ENCODE measurements at places on chromosomes 6 and 20.

DNA sequence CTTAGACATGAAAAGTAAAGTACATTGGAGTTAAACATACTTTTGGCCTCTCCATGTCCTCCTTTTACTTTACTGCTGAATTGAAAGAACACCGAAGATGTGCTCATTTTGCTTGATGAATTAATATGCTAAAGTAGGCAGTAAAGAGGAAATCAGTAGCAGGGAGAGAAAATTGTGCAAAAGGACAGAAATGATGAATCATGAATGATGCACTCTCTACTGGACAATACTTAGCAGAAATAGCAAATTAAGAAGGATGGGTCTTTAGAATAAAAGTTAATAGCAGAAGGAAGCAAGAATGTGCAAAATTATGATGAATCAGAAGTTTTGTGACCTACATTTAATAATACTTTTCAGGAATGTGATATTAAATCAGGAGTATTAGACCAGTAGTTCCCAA, 8.4 kb upstream of the SPINT3 start:
- H3K27ac ChIP-seq: no peak overlapping the region
- H3K4me1 ChIP-seq: peaks cover 6% of the 10 kb centered on the region
- no peak for DNase-seq
- no peak overlapping the region for H3K4me3 ChIP-seq

- no peak overlapping the region for H3K4me3 ChIP-seq
- H3K27ac ChIP-seq: no peak overlapping the region
- no peak for DNase-seq
- H3K4me1 ChIP-seq: peaks cover 5% of the 10 kb centered on the region
Observed at GRCh38 chr6:37204014-37204751, 34.2 kb downstream of the PIM1 start.

DNA sequence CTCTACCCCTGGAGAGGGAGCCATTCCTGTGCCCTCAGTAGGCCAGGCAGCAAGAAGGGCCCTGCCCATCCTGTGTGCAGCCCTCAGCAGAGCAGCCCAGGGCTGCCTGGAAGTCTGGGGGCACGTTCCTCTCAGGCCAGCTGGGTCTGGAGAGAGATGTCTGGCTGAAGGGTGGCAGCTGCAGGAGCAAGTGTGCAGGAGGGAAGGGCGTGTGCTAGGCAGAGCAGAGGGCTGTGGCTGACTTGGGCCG, 62.7 kb downstream of the NOL4L start:
- H3K4me3 ChIP-seq: no peak overlapping the region
- H3K4me1 ChIP-seq: peaks cover 3% of the 10 kb centered on the region
- DNase-seq: no peak
- H3K36me3 ChIP-seq: no peaks in the 10 kb centered on the region
- no peak overlapping the region for H3K27ac ChIP-seq
- H3K27me3 ChIP-seq: no peaks in the 10 kb centered on the region

DNA sequence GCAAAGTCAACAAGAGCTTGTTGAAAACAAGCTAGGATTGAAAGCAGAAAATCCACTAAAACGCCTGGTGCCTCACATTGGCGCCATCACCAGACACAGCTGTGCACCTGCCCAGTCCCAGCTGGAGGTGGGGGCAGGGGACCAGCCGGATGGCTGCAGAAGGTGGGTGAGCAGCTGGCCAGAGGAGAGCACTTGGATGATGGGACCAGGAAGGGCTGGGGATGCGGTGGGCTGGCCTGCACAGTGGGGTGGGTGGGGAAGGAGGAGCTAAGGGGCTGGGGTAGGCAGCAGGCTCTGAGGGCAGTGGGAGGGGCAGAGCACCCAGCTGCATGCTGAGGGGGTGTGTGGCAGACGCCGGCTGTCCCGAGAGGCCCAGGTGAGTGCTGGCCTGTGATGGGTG, 7.1 kb downstream of the CABLES2 start:
- no peak for DNase-seq
- H3K27ac ChIP-seq: no peak overlapping the region
- H3K36me3 ChIP-seq: no peaks in the 10 kb centered on the region
- H3K4me3 ChIP-seq: no peak overlapping the region

DNA sequence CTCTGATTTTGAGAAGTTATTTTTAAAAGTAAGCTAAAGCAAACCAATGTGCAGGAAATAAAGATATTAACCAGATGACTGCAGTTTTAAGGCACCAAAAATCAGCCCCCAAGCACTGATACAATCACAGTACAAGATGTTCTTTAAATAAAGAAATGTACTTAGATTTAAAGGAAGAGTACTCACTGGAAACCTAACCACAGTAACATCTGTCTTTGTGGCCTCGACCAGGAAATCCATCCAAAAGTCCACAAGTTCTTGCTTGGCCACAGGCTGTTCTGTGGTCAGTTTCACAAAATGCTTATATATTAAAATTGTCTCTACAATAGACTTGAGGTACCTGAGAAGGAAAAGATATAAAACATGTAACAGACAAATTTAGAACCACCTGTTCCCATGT, 105.9 kb upstream of the MAP7 start:
- no peaks in the 10 kb centered on the region for H3K36me3 ChIP-seq
- H3K27ac ChIP-seq: no peak overlapping the region
- no peak for DNase-seq
- no peak overlapping the region for H3K4me3 ChIP-seq
- H3K27me3 ChIP-seq: no peaks in the 10 kb centered on the region
- H3K4me1 ChIP-seq: no peaks in the 10 kb centered on the region

DNA sequence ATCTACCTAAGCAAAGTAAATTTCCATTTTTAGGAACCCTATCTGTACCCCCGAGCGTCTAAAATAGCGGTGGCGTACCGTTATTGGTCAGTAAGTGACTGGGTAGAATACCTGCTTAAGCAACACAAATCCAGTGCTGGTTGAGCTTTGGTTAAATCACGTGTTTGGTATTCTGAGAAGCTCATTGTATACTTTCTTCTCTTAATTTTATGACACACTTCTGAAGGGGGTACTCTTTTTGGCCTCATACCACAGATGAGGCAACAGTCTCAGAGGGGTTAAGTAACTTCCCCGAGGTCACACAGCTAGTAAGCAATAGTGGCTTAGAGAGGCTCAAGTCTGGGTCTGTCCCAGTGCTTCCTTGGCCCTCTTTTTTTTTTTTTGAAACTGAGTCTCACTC, 151.2 kb downstream of the TFAP2C start:
- H3K4me3 ChIP-seq: no peak overlapping the region
- no peaks in the 10 kb centered on the region for H3K36me3 ChIP-seq
- H3K4me1 ChIP-seq: peaks cover 35% of the 10 kb centered on the region
- peak overlapping the region; percentile 6 for H3K27ac ChIP-seq
- no peak for DNase-seq

- peaks cover 8% of the 10 kb centered on the region for H3K4me1 ChIP-seq
- no peak overlapping the region for H3K27ac ChIP-seq
- H3K27me3 ChIP-seq: no peaks in the 10 kb centered on the region
Observed at GRCh38 chr6:1821513-1822183, 211.9 kb downstream of the FOXC1 start.

All from esophagus squamous epithelium (tissue), 5 donors.